Chondrocyte (in vitro differentiated cells): ENCODE measurements at places on chromosomes 12 and 14. TPM values are rescaled to one million over a fixed set of nuclear protein-coding genes. Genes with fewer than 3 reads are reported as not detected.

- DNase-seq = no peak
Measured at GRCh38 chr14:98602983-98603382, 669.0 kb downstream of the BCL11B start.

GRCh38 chr14:53336729-53337128 lies 183.6 kb upstream of the DDHD1 start:
- no peak for DNase-seq

GRCh38 chr14:48575772-48576171 lies 900.4 kb upstream of the MDGA2 start:
- DNase-seq = no peak

DNA sequence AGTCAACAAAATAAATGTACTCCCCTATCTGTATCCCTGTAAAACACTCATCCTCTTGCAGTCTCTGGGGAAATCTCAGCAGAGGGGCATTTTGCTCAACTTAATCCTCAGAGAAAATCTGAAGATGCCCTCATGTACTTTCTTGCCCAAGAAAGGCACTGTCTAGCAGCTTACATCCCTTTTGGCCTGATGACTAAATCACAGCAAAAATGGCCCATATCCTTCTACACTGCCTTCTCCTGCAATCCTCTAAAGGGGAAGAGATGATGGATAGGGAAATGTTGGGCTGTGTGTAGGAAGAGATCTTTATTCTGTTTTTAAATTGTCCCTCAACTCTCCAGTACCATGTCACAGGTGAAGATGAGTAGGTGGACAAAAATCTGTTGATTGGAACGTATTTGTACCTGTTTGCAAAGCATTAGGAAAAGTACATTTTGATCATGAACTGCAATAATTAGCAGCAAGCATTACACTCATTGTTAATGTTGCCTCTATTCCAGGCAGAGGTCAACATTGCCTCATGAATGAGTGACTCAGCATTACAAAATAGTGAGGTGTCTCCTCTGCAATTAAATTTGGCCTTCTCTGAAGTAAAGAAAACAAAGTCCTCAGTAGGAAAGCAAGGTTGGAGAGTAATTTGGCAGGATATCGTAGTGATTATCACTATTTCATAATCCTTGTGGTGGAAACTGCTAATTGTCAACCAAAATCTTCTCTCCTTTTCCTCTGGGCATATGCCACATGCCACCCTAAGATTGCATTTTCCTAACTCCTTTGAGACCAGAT lies 172.4 kb upstream of the CAND1 start:
- no peak for DNase-seq

- no peak for DNase-seq
Measured at GRCh38 chr12:52382854-52383253, 2.6 kb downstream of the KRT84 start.

GRCh38 chr14:69261761-69262331 lies 1.9 kb downstream of the GALNT16 start:
- DNase-seq = no peak

Gene KRT78
- total RNA-seq = not detected in 3 replicates

Gene SLC15A5
- total RNA-seq = not detected in 3 replicates
